ENCODE measurements at places on chromosomes 1 and 21.

DNA sequence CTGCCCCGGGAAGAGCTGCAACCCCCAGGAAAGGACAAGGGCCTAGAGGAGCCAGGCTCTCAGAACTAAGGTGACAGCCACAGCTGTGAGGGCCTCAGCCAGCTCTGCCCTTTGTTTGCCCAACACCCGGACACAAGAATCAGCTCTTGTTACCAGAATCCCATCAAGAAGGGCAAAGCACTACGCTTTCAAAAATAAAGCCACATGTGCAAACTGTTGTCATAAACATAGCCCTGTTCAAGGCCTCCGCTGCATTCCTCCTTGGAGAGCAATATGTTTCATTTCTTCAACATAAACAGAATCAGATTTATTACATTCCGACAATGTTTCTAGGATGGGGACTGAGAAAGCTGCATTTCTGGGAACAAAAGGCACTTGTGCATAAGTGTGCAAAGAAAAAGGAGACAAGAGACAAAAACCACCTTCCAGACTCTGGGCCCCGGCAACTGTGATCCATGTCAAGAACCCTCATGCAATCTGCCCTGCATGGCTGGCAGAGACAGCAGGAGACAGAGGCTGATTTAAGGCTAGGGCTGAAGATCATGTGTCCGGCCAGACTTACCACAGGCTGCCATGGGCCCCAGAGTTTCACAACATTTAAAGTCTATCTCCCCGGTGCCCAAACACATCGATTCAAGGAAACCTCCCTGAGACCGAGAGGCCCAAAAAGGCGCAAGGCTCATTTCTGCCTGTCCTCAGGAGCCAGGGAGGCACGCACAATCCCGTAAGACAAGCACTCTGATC, 71.0 kb downstream of the SSBP3 start:
- DNase-seq: no peak

DNA sequence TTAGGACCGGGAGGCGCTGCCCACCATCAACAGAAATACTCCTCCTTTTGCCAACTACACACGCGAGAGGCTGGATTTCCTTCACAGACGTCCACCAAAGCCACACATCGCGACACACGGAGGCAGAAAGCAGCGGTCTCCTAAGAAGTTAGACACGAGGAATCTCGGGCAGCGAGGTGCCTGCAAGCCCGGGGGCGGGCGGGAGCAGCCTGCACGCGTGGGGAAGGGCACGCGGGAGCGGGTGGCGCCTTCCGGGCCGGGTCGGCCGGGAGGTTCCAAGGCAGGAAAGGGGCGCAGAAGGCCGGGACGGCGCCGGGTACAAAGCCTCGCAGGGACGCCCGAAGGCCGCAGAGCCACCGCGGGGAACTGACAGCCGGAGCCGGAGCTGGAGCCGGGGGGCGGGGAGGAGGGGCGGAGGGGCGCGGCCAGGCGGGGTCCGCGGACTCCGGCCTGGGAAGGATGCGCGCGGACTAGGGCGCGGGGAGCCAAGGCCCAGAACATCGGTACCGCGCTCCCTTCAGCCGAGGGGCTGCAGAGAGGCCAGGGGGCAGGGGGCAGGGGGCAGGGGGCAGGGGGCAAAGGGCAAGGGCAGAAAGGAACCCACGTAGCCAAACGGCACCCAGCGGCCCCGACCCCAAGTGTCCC, 722 bp downstream of the NPHP4 start:
- DNase-seq: peak; percentile 47

DNA sequence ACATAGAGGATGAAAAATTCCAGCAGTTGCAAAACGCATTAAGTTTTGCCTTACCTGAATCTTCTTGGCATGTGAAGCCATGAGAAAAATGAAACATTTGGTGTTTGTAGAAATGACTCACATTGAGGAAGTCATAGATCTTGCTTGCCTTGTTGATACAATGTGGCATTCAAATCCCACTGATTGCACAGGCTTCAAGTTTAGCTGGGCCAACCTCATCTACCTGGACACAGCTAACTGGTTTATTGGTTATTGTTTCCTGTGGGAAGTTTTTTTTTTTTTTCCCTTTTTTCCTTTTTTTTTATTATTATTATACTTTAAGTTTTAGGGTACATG, 168.9 kb upstream of the C21orf91 start:
- DNase-seq: no peak

DNA sequence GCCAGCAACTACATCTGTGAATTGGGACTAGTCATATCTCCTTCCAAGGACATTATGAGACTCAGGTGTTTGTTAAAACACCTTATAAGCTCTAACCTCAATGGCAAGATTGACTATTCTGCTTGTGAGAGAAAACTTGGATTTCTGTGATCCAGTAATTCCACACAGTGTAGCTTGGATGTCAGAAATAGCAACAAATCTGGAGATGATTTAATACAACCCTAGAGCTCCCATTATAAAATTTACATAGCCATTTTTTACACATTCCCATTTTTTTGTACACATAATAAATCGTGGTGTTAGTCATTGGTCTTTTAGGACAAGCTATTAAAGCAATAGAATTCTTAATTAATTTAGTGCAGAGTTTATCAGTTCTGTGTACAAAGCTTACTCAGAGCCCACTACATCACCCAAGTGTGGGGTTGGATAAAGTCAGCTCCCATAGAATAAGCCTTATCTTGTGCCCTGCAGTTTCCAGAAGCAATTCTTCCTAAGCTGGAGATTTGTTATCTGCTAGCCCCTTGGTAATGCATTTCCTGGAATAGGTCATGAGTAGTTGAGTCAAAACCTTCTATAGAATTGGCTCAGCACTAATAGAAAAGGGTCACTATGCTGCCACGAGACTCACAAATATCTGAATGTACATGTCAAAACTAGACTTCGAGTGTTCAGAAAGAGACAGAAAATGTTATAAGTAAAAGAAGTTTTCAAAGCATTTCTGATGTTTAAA, 434.0 kb upstream of the RUNX1 start:
- no peak for DNase-seq

DNA sequence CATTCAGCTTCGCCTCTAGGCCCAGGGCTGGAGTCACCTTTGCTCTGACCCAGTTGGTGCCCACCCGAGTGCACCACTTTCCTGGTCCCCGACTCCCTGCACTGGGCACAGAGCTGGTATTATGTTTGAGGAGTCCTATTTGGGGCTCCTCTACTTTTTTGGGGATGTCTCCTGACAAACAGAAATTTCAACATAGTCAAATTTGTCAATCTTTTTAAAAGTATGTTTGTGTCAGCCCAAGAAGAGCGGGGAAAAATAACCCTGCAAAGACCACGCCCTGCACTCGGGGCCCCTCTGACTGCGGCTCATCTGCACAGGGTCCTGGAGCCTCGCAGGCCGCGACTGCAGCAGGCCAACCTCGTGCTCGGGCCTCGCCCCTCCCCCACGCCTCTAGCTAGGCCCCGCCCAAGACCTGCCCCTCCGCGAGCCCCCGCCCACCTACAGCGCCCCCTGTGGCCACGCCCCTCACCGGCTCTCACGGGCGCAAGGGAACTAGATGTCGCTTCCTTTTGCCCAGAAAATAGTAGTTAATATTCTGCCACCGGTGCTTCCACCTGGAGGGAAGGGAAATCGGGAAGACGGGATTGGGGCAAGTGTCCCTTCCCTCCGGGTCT, 11.4 kb downstream of the FAM229A start:
- DNase-seq: no peak

- no peak for DNase-seq
Measured at GRCh38 chr1:115198938-115199337, 109.6 kb upstream of the TSPAN2 start.

DNA sequence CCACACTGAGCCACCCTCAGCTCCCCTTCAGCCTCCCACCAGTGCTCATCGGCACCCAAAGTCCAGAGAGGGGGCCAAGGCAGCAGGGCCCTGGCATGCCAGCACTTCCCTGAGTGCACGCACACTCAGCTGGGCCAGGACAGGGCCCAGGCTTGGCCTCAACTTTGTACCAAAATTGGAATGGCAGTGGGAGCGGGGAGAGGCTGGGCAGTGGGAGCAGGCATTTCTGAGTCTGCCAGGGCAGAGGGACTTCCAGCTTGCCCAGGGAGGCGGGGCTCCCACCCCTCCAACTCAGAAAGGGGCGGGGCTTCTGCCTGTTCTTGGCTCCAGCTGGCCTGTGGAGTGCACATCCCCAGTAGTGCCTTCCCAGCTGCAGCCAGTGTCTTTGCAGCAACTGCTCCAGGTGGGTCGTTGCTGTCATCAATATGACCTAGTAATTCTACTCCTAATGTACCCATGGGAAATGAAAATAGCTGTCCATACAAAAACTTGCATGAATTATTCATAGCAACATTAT, 10.3 kb upstream of the SNX7 start:
- no peak for DNase-seq

DNA sequence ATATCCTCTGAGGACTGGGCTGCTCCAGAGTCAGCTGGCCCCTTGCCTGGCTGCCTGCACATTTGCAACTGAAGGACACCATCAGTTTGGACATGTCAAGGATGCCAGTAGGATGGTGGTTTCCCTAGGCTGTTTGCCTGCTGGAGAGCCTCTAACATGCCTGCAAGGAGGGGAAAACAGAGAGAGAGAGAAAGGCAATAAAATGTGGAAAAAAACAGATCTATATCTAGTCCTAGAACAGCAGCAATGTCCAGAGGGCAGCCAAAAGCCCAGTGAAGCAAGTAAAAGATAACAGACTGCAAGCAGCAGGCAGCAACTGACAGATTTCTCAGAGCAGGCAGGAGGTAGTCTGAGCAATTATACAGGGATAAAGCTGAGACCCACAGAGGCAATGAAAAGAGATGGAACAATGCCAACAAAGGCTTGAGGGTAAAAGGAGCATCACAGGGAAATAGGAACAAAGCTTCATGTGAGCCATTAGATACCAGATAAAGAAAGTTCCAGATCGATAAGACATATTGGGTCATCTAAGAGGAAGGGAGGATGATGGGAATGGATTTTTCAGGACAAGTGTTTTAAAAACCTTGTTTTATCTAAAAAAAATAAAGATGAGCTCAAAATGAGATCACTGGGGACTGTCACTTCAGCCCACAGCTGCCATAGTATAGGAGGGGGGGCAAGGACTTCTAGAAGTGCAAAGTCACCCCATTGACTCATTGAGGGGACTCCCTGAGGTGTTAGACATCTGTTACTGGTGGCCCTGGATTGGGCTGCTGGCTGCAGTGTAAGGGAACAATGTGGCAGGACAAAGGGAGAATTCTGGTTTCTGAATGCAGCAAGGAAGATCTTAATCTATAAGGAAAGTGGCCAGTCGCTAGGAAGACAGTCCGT, 38.6 kb upstream of the GADD45A start:
- DNase-seq: no peak

All from RWPE2 (cell line).